Epithelial cell of prostate (primary cell): ENCODE measurements at places on chromosomes 6 and 20.

DNA sequence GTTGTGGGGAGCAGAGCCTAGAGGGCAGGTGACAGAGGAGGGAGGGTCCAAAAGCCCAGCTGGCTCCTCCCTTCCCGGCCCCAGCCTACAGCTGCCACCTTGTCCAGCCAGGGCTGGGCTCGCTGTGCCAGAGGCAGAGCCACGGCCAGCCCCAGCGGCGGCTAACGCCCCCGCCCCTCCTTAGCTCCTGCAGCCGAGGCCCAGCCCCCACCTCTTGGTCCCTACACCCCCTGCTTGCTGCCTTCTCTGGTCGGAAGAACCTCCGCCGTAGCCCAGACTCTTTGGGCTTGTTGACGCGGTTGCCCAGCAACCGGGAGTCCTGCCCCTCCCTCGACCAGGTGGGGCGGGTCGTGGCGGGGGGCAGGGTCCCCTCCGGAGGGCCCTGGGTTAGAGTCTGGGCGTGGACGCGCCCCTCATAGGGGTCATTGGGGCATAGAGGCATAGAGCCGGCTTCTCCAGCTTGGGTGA lies 521 bp upstream of the LKAAEAR1 start:
- no peak for DNase-seq

- DNase-seq, result no peak
These were observed 153.3 kb downstream of the SCML4 start for GRCh38 chr6:107670792-107671199.

GRCh38 chr6:90691823-90692222 lies 105.0 kb upstream of the MAP3K7 start:
- no peak for DNase-seq

- no peak for DNase-seq
These were observed 2.5 kb downstream of the LY6G6D start for GRCh38 chr6:31717499-31718222.

DNA sequence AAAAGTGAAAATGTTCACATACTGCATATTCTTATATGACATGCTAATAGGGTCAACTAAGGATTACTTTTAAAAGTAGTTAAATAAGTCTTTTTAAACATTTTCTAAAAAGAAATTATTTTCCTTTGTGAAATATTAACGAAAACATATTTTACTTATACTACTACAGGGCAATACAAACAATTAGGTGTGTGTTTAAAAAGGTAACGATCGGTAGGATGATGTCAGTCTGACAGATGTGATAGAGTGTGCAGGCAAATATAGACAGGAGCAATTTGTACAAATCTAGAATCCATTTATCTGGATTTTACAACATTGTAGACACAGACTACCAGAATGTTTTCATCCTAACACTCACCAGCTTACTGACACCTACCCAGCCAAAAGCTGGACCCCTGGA lies 257.5 kb downstream of the FOXC1 start:
- DNase-seq, result no peak

- DNase-seq, result peak; percentile 73
These were observed 5.5 kb upstream of the NTSR1 start for GRCh38 chr20:62702895-62703852.

- DNase-seq, result peak; percentile 94
These were observed 403.4 kb downstream of the GJA1 start for GRCh38 chr6:121838842-121839241.

- DNase-seq, result no peak
These were observed 32.5 kb downstream of the HMGN3 start for GRCh38 chr6:79201983-79202382.

DNA sequence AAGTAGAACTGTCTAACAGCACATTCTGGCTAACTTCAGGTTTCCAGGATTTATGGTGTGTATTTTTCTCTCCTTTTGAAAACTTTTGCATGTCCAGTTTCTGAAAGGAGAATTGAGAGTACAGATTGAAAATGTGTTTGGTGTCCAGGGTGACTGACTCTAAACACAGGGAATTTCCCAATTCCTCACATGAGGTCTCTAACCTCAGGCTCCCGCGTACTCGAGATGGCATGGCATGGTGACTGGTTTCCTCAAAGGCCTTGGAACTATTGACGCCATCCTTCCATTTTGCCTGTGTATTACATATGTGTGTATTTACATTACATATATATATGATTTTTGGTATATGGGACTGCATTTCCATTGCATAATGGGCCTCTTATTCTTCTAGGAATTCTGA lies 52.5 kb downstream of the PRND start:
- no peak for DNase-seq

DNA sequence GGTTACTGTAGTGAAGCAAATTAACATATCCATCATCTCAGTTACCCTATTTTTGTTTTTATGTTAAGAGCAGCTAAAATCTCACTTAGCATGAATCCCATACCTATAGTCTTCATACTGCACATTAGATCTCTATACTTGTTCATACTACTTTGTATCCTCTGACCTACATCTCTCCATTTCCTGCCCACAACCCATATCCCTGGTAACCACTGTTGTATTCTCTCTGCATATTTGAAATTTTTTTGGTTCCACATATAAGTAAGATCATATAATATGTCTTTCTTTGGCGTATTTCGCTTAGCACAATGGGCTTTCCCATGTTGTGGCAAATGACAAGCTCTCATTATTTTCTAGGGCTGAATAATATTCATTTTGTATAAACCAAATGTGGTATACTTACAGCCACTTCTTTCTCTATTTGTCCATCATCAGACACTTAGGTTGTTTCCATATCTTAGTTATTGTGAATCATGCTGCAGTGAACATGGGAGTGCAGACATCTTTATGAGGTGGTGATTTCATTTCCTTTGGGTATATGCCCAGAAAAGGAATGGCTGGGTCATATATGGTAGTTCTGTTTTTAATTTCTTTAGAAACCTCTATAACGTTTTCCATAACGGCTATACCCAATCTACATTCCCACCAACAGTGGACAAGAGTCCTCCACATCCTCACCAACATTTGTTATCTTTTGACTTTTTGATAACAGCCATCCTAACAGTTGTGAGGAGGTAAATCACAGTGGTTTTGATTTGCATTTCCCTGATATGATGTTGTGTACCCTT lies 39.8 kb downstream of the BACH2 start:
- peak; percentile 20 for DNase-seq

DNA sequence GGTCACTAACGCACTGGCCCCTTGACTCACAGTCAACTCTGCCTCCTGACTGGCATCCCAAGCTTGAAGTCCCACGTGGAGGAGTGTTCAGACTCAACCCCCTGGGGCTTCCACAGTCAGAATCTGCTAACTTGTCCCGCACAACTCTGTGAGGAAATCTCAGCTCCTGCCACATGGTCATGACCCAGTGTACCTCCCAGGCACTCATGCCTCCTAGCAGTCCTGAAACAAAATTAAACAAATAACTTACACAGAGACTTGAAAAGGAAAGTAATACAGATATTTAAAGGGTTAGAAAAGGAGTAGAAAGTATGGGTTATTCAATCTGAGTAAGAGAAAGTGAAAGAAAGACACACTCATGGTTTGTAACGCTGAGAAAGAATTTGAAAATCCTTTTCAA lies 134.9 kb downstream of the GMDS start:
- no peak for DNase-seq

GRCh38 chr6:44176130-44176761 lies 17.6 kb downstream of the CAPN11 start:
- no peak for DNase-seq

DNA sequence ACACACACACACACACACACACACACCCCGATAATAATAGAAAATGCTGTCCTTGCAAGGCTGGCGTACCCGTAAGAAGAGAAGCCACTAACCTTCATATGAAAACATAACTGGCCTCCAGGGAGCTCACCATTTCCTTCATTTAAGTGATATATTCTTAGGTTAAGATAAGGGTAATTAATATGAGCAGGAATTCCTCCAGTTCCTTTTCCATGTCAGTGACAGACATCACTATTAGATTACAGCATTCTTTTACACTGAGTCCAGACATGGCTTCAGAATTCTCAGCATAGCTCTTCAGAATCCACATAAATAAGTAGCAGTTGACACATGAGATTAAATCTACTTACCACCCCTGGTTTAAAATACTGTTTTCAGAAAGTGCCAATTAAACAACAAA lies 121.9 kb downstream of the SIM1 start:
- no peak for DNase-seq

DNA sequence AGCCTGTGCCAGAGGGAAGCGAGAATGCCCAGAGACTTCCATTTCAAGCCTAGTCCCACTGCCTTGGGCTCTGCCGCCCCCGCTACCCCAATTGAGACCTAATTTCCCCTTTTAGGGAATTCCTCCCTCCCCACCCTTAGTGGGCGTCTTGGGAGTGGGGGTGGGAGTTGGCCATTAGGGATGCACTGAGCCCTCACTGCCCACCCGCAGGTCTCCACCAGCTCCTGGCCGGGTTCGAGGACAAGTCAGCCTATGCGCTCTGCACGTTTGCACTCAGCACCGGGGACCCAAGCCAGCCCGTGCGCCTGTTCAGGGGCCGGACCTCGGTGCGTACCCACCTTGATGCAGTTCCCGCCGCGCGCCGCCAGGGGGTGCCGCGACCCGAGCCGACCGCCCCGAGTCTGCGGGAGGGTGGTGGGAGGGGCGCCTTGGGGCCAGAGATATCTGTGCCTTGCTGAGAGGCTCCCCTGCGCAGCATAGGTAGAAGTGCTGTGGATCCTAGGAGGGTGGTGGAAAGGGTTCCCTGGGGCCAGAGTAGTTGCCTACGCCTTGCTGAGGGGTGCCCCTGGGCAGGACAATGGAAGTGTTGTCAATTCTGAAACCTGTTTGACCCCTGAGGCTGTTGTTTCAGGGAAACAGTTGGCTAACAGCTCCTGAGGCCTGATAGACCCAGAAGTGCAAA lies 9.2 kb downstream of the ITPA start:
- no peak for DNase-seq

DNA sequence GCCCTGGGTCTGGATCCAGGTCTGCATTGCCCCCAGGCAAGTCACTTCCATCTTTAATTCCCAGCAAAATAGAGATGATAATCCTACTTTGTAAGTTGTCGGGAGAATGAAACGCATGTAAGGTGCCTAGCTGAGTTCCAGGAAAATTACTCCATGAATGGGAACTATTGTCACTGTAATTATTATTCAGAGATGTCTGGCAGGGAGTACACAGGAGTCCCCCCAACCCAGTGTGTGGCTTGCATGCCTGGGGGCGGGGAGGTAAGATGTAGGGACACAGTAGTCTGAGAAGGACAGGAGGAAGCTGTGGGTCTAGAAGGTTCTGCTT lies 85.4 kb downstream of the CD40 start:
- no peak for DNase-seq

DNA sequence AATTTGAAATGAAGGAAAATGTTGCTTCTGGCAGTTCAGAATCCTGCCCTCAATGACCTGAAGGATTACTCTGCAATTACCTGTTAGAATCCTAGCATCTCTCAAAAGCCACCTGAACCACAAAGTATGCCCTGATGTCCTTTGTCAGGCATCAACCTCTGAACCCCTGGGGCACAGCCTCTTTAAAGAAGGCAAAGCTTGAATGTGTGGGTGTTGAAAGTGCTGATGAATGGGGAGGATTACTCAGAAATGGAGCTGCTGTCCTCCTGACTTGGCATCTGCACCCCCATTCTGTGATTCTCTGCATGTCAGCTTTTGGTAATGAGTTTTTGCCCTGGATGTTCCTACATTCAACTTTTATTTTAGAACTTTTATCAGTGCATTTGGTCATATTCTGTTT lies 179.2 kb downstream of the PKHD1 start:
- DNase-seq, result no peak

GRCh38 chr20:5168651-5169396 lies 42.0 kb downstream of the CDS2 start:
- no peak for DNase-seq

- no peak for DNase-seq
These were observed 14.0 kb downstream of the PAQR8 start for GRCh38 chr6:52375780-52376556.

GRCh38 chr6:40286721-40287120 lies 300.4 kb downstream of the LRFN2 start:
- no peak for DNase-seq

DNA sequence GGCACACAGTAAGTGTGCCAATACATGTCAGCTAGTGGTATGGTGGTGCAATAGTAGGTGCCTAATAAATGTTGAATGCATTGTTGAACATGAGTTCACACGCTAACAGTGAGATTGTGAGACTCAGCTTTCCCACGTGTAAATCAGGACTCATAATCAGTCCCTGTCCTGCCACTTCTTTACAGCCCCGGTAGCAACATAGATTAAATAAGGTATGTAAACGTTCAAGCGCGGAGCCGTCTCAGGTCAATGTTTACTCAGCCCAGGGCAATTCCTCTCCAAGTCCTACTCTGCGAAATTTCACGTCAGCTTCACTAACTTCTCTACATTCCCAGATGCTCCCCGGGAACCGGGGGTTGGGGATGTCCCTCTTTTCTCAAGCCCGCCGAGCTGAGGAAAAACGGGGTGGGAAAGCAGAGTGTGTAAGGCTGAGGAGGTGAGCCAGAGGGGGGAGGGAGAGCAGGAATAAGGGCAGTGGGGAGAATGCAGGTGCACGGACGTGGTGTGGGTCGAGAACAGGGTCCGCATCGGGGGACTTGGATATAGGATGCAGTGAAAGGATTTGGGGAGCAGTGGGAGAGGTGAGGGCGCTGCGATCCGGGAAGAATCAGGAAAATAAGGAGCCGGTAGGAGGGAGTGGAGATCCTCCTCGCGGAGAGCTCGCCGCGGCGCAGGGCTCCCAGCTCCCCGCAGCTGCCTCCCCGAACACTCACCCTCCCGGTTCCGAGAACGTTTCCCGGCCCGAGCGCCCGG lies 544 bp upstream of the TP53INP2 start:
- no peak for DNase-seq

- DNase-seq, result no peak
These were observed 52.7 kb downstream of the KDM1B start for GRCh38 chr6:18207949-18208348.

GRCh38 chr6:81999270-81999669 lies 246.8 kb upstream of the TENT5A start:
- DNase-seq, result no peak

DNA sequence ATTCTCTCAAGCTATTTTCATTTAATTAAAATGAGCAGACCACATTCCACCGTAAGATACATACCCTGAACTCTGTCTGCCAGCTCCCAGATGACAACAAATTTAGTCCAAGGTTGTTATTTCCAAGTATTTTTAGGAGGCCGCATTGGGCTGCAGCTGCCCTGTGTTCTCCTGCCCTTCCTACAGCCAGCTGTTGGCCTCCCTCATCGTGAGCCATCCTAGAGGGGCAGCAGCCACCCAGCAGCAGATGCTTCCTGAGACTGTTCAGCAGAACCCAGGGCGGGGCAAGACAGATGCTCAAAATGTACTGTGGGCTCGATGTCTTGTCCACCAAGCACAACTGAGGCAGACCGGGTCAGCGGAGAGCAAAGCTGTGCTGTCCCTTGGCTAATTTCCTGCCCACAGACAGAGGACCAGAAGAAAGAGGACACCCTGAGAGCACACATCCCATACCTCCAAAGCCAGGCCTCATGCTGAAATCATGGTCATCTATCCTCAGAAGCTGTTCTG lies 16.4 kb downstream of the GABRR1 start:
- DNase-seq, result no peak

GRCh38 chr6:138640028-138640427 lies 133.5 kb upstream of the CCDC28A start:
- DNase-seq, result no peak

GRCh38 chr20:25859649-25860530 lies 163.2 kb upstream of the ZNF337 start:
- DNase-seq, result no peak

GRCh38 chr6:167137881-167138280 lies 15.0 kb downstream of the CCR6 start:
- DNase-seq, result no peak

GRCh38 chr20:35226884-35227681 lies 593 bp downstream of the MMP24 start:
- DNase-seq, result no peak

GRCh38 chr6:126897758-126898157 lies 220.7 kb upstream of the RSPO3 start:
- DNase-seq, result no peak

- DNase-seq, result no peak
These were observed 243.3 kb downstream of the NRN1 start for GRCh38 chr6:5763407-5763806.
